ENCODE measurements at places on chromosomes 3 and 15. TPM values are rescaled to one million over a fixed set of nuclear protein-coding genes. Genes with fewer than 3 reads are reported as not detected.

GRCh38 chr3:49602877-49603411 lies 48.7 kb downstream of the BSN start:
- DNase-seq = no peak

DNA sequence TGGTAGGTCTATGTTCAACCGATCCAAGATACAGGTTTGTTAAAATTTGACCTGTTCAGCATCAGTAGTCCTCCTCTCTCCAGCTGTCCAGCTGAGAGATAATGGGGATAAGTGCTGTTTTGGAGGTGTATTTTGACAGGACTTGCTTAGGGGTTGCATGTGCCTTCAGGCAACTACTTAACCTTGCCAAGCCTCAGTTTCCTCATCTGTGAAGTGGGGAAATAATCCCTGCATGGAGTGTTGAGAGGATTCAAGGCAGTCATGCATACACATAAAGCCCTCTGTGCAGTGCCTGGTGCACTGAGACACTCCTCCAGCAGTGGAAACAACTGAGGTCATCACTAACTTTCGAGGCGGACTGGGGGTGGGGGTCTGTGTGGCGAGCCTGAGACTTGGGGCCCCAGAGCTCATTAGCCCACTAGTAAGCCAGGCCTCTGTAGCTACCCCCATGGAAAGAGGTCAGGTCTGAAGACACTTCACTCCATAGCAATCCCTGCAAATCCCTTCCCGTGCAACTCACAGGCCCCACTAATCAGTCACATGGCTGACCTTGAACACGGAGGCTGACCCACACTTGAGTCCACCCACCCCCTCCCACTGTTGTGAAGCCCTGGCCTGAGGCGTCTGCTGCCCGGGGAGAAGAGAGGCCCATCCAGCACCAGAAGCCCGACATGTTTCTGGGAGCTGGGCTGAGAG lies 25.9 kb upstream of the SLC6A6 start:
- DNase-seq = no peak

DNA sequence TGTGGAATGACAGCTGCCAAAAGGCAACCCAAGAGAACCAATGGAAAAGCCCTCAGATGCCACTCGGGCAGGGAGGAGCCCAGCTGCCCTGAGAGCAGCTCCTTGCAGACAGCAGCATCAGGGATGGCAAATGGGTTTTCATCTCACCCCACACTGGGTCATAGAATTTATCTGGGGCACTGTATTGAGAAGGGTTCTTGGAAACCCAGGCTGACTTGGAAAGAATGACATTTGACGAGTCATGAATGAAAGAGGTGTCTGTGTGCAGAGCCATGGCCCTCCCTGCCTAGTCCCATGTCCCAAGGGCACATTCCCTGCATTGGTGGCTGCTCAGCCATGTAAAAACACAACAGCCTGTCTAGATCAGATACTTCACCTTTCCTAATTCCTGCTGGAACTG lies 157.9 kb upstream of the BHLHE40 start:
- no peak for DNase-seq

DNA sequence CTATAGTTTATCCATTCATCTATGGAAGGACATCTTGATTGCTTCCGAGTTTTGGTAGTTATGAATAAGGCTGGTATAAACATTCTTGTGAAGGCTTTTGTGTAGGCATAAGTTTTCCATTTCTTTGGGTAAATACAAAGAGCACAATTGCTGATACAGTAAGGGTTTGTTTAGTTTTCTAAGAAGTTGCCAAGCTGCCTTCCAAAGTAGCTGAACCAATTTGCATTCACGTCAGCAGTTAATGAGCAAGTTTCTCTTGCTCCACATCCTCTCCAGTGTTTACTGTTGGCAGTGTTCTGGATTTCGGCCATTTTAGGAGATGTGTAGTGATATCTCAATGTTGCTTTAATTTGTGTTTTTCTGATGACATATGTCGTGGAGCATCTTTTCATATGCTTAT lies 34.2 kb downstream of the GABRA5 start:
- DNase-seq = no peak

DNA sequence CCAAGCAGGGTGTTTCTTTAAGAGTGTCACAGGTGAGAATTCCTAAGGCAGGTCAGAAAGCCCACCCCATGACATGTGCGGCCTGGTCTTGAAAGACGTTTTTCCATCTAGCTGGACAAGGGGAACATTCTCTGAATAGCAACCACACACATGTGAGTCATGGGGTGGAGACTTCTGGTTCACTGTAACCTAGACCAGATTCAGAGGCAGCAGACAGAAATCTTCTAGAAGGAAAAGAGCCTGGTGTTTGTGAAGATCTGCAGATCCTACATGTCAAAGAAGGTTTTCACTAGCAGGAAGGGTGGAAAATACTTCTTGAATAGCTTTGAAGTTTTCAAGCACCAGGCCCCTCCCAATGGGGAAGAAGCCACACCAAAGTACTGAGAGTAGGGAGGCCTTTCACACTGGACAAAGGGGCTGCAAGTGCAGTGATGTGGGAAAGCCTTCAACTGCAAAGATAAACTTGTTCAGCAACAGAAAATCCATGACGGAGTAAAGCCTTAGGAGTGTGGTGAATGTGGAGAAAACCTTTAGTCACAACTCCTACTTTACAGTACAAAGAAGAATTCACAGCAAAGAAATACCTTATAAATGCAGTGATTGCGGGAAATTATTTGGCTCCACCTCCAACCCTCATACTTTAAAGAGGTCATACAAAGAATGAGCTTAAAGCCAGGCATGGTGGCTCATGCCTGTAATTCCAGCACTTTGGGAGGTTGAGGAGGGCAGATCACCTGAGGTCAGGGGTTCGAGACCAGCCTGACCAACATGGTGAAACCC lies 17.6 kb downstream of the ADAM10 start:
- peak; percentile 96 for DNase-seq

DNA sequence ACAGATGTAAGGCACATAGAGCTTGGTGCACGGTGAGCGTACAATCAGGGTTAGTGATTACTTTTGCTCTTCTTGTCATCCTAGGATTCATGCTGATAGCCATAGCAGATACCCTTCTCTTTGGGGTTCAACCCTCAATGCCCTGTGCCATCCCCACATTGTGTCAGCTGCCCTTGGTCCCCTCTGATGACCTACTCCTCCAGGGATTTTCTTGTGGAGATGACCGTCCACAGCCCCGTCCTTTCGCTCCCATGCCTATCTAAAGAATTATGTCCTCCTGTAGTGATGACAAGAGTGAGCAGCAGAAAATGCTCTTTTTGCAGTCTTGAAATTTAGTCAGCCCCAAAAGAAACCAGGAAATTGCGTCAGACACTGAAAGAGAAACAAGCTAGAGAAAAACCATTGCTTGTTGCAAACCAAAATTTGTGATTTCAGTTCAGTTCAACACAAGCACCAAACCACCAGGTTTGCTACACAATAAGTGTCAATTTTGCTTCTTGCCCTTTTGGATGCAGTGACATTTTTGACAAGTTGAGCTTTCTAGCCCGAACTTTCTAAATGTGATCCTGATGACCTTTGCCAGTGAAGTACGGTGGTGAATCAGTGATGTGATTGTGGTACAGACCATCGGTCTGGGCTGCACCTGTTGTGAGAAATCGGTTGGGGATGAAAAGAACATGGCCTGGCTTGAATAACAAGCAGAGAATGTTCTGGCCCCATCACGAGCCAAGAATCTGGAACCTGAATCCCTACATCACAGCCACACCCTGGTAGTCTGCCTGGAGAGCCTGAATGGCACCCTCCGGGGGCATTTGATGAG lies 41.3 kb downstream of the CMTM7 start:
- no peak for DNase-seq

The NPAP1 gene
- 2.4 TPM for total RNA-seq

The CTXN2 gene
- total RNA-seq = 1.2 TPM

The SGO1 gene
- total RNA-seq = 6.7 TPM

The TMCO5A gene
- total RNA-seq = 5.3 TPM
